ENCODE measurements at places on chromosomes 7 and 10. TPM values are rescaled to one million over a fixed set of nuclear protein-coding genes. Genes with fewer than 3 reads are reported as not detected.

DNA sequence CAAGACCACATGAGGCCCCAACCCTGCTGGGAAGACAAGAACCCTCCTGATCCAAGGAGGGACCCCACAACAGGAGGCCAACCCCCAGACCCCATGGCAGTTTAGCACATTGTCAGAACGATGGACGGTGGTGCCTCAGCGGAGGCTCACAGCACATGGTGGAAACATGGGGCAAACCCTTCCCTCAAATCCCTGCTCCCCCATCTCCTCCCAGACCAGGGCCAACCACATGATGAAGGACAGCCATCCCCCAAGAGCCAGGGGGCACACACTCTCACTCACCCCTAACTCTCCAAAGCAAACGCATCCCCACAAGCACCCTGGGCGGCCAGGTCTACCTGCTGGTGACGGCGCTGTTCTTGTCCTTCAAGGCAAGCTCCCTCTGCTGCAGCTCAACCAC, 83.9 kb downstream of the MAD1L1 start:
- DNase-seq: no peak
- H3K36me3 ChIP-seq: peaks cover 10% of the 10 kb centered on the region
- H3K27me3 ChIP-seq: no peaks in the 10 kb centered on the region
- H3K4me1 ChIP-seq: peaks cover 18% of the 10 kb centered on the region
- H3K4me3 ChIP-seq: no peak overlapping the region

- no peak overlapping the region for H3K27ac ChIP-seq
- peaks cover 8% of the 10 kb centered on the region for H3K27me3 ChIP-seq
- peaks cover 28% of the 10 kb centered on the region for H3K4me1 ChIP-seq
- no peak for DNase-seq
- no peaks in the 10 kb centered on the region for H3K36me3 ChIP-seq
Measured at GRCh38 chr10:130491011-130491692, 355.0 kb downstream of the GLRX3 start.

DNA sequence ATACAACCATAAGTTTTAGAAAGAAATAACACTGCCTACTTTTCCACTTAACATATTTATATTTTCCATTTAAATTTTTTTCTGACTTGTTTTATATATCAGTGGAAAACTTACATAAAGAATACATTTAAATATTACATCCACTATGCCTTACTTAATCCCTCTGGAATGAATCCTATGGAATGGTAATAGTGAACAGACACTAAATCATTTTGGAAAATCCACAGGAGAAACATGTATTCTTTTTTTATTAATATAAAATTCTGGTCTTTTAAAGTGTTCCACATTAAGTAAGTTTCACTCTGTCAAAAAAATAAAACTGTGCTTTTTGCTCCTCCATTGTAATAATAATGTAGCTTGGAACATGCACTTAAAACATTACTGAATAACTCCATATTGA, 236.8 kb upstream of the LRRN3 start:
- no peak overlapping the region for H3K27ac ChIP-seq
- H3K36me3 ChIP-seq: no peaks in the 10 kb centered on the region
- H3K4me3 ChIP-seq: no peak overlapping the region

DNA sequence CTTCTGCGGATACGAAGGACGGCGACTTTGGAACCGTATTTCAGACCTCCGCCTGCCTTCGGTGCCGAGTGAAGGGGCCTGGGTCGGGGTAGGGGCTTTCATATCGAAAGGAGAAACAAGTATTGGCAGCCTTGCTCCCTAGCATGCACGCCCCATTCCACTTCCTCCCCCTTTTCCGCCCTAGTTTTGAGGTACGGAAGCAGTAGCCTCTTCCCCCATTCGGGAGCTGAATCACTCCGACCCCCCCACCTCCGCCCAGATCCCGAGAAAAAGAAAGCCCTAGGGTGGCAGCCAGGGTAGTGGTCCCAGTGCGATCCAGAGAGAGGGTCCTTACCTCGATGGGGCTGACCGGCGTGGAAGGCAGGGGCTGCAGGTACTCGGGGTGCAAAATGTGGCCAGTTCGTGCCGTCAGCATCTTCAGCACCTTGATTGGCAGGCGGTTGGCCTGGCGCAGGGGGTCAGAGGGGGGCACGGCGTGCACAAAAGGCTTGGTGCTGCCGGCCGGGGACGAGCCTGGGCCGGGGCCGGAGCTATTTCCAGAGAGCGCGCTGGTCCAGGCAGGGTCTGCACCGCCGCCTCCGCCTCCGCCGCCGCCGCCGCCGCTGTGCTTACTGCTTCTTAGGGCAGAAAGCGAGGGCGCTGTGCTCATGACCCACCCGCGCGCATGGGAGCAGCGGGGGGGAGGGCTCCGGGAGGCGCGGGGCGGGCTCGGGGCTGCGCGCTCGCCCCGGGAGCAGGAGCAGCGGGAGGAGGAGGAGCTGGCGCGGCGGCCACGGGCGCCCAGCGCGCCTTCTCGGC, 594 bp downstream of the ZNF503 start:
- H3K27ac ChIP-seq: peak overlapping the region; percentile 95
- DNase-seq: peak; percentile 80
- H3K4me3 ChIP-seq: peak overlapping the region; percentile 98
- peaks cover 17% of the 10 kb centered on the region for H3K27me3 ChIP-seq
- peaks cover 10% of the 10 kb centered on the region for H3K4me1 ChIP-seq
- H3K36me3 ChIP-seq: peaks cover 14% of the 10 kb centered on the region

DNA sequence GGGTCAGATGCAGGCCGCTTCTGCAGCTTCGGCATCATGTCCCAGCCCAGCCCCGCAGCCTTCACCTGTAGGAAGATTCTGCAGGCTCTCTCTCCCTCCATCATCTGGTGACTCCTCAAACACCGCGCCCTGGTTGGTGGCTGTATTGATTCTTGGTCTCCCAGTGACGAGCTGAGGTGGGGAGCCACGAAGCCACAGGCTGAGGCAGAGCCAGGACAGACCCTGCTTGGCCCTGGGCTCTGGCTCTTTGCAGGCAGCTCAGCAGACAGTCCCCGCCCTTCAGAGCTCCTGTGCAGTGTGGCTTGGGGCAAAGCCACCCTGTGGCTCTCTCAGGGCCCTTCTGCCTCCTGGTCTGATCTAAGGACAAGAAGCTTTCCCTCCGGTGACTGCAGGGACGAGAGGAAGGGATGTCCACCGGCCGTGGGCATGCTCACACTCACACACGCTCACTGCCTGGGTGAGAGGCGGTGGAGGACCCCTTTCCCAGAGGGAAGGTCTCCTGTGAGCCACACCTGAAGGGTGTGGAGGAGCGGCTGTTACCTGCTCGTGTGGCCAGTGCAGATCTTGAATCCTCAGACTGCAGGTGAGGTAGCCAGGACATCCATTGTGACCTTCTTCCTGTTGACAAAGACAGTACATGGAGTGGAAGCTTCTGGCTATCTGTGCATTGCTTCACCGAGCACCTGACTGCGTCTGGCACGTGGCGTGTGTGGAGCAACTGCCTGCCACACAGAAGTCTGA, 79.6 kb downstream of the INPP5A start:
- H3K27me3 ChIP-seq: no peaks in the 10 kb centered on the region
- no peak overlapping the region for H3K4me3 ChIP-seq
- H3K4me1 ChIP-seq: peaks cover 6% of the 10 kb centered on the region
- H3K27ac ChIP-seq: no peak overlapping the region

GRCh38 chr10:17144757-17145156, 15.1 kb upstream of the CUBN start:
- H3K4me1 ChIP-seq: peaks cover 11% of the 10 kb centered on the region
- H3K36me3 ChIP-seq: peaks cover 4% of the 10 kb centered on the region
- DNase-seq: no peak
- H3K4me3 ChIP-seq: no peak overlapping the region
- H3K27me3 ChIP-seq: no peaks in the 10 kb centered on the region

DNA sequence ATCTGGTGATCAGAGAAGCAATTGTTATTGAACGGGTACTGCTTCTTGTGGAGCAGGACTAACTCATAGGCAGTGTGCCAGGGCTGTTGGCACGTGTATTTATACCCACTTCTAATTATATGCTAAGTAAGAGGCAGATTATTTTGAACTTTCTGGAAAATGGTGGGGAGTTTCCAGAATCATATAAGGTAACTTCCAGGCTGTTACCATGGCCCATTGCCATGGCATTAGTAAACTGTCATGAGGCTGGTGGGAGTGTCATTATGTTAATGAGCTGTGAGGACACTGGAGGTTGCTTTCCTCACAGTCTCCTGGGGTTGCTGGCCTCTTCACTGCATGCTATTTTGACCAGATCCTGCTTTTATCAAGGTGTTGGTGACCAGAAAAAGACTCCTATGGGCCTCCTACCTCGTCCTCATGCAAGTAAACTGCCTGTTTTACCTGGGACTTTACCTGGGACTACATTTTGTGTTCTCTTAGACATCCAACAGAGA, 122.6 kb downstream of the KCND2 start:
- no peak for DNase-seq
- H3K27me3 ChIP-seq: no peaks in the 10 kb centered on the region
- no peak overlapping the region for H3K4me3 ChIP-seq
- H3K36me3 ChIP-seq: no peaks in the 10 kb centered on the region
- H3K27ac ChIP-seq: no peak overlapping the region

- peaks cover 6% of the 10 kb centered on the region for H3K4me1 ChIP-seq
- no peak overlapping the region for H3K4me3 ChIP-seq
- DNase-seq: no peak
- no peaks in the 10 kb centered on the region for H3K36me3 ChIP-seq
Measured at GRCh38 chr10:71696628-71697326, 22.8 kb downstream of the C10orf105 start.

DNA sequence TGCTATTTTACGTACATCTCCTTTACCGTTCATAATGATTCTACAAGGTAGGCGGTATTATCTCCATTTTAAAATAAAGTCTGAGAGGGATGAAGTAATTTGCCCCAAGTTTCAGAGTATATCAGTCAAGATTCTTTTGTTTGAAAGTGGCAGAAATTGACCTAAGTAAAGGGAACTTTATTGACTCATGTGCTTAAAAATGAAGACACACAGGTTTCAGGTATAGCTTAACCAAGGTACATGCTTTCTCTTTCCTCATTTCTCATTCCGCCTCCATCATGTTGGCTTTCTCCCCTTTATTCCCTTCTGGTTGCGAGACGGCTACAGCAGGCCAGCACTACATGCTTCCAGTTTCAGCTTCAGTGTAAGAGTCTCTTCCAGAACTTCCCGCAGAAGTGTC, 77.5 kb downstream of the NOC3L start:
- H3K27ac ChIP-seq: no peak overlapping the region
- no peaks in the 10 kb centered on the region for H3K36me3 ChIP-seq
- no peak for DNase-seq
- no peak overlapping the region for H3K4me3 ChIP-seq

GRCh38 chr7:12389089-12389700, 14.5 kb downstream of the VWDE start:
- H3K4me3 ChIP-seq: no peak overlapping the region
- DNase-seq: no peak
- no peaks in the 10 kb centered on the region for H3K36me3 ChIP-seq

GRCh38 chr10:74035303-74035702, 37.4 kb downstream of the VCL start:
- peaks cover 16% of the 10 kb centered on the region for H3K36me3 ChIP-seq
- H3K4me3 ChIP-seq: no peak overlapping the region
- H3K27ac ChIP-seq: peak overlapping the region; percentile 1
- peaks cover 41% of the 10 kb centered on the region for H3K4me1 ChIP-seq
- no peak for DNase-seq
- no peaks in the 10 kb centered on the region for H3K27me3 ChIP-seq

GRCh38 chr7:41167836-41168235, 535.1 kb downstream of the INHBA start:
- no peak for DNase-seq
- H3K27ac ChIP-seq: no peak overlapping the region
- no peak overlapping the region for H3K4me3 ChIP-seq
- no peaks in the 10 kb centered on the region for H3K27me3 ChIP-seq
- H3K4me1 ChIP-seq: no peaks in the 10 kb centered on the region
- no peaks in the 10 kb centered on the region for H3K36me3 ChIP-seq

DNA sequence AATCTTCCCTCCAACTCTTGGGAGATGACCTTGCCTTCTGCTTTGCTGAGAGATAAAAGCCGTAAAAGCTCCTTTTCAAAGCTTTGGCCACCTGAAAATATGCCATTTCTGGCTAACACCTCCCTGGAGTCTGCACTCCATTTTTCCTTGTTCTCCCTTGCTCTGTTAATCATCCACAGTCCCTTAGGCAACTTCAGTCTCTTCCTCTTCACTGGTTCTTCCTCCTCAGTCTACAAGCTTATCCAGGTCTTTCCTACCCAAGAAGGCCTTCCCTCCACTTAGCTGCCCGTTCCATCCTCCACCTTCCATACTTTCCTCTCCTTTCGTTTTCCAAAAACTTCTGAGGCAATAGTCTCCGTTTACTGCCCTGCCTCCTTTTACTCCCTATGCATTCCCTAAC, 30.5 kb downstream of the PAX2 start:
- H3K36me3 ChIP-seq: no peaks in the 10 kb centered on the region
- no peak for DNase-seq
- H3K4me3 ChIP-seq: no peak overlapping the region
- H3K27ac ChIP-seq: no peak overlapping the region

GRCh38 chr7:128890306-128891109, 20.0 kb downstream of the KCP start:
- peaks cover 14% of the 10 kb centered on the region for H3K27me3 ChIP-seq
- DNase-seq: no peak
- H3K4me1 ChIP-seq: no peaks in the 10 kb centered on the region

GRCh38 chr7:112192236-112193154, 13.7 kb downstream of the DOCK4 start:
- H3K36me3 ChIP-seq: peaks cover 10% of the 10 kb centered on the region
- no peak overlapping the region for H3K27ac ChIP-seq
- no peak overlapping the region for H3K4me3 ChIP-seq
- H3K27me3 ChIP-seq: no peaks in the 10 kb centered on the region
- no peaks in the 10 kb centered on the region for H3K4me1 ChIP-seq
- no peak for DNase-seq

DNA sequence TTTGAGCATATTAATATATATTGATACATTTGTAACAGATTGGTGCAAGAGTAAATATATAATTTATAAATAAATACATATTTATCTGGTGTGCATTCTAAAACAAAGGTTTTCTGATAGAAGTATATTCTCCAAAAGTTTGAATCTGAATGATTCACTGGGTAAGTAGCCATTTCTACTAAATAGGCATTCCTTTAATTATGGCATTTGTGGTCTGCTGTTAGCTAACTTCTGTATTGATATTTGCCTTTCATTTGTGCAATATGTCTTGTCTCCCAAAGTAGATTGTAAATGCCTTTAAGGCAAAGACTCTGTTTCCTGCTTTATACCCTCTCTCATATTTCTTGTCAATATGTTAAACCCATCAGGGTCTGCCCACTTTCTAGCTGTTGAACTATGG, 11.1 kb upstream of the ARID5B start:
- H3K27me3 ChIP-seq: no peaks in the 10 kb centered on the region
- no peaks in the 10 kb centered on the region for H3K36me3 ChIP-seq
- DNase-seq: no peak
- no peaks in the 10 kb centered on the region for H3K4me1 ChIP-seq

- no peaks in the 10 kb centered on the region for H3K4me1 ChIP-seq
- H3K27ac ChIP-seq: peak overlapping the region; percentile 36
- H3K27me3 ChIP-seq: no peaks in the 10 kb centered on the region
- no peak overlapping the region for H3K4me3 ChIP-seq
- no peak for DNase-seq
- H3K36me3 ChIP-seq: peaks cover 18% of the 10 kb centered on the region
Measured at GRCh38 chr7:7581531-7582179, 15.0 kb downstream of the MIOS start.

GRCh38 chr7:18890885-18891621, 226.4 kb downstream of the TWIST1 start:
- DNase-seq: no peak
- H3K27ac ChIP-seq: no peak overlapping the region
- no peaks in the 10 kb centered on the region for H3K27me3 ChIP-seq
- H3K4me1 ChIP-seq: peaks cover 7% of the 10 kb centered on the region
- no peak overlapping the region for H3K4me3 ChIP-seq

Gene LIPK
- total RNA-seq: 3.2 TPM

Gene CCDC7
- total RNA-seq: 9.0 TPM

Gene RSPH10B2
- 1.1 TPM for total RNA-seq

Gene CYP3A7
- total RNA-seq: 0.46 TPM

Gene PKD2L1
- 0.26 TPM for total RNA-seq

Gene CYP3A4
- total RNA-seq: 10.0 TPM

Gene MYL7
- 2.5 TPM for total RNA-seq

Gene IL2RA
- not detected for total RNA-seq

Gene ZNF239
- total RNA-seq: 2.4 TPM

All from type B pancreatic cell (in vitro differentiated cells).